ENCODE measurements at places on chromosomes 3 and 15. TPM values are rescaled to one million over a fixed set of nuclear protein-coding genes. Genes with fewer than 3 reads are reported as not detected.

FRMD4B gene
- total RNA-seq: 34.9 TPM

UCN2 gene
- not detected for total RNA-seq

MYRIP gene
- 2.4 TPM for total RNA-seq

C2CD4A gene
- not detected for total RNA-seq

PCSK6 gene
- total RNA-seq: 5.9 TPM

STAC gene
- total RNA-seq: 5.8 TPM

GOLGA8S gene
- total RNA-seq: 0.57 TPM

IGDCC3 gene
- total RNA-seq: not detected

MAGEL2 gene
- total RNA-seq: 0.51 TPM

ARRDC4 gene
- 18.6 TPM for total RNA-seq

USP19 gene
- 26.4 TPM for total RNA-seq

EXD1 gene
- not detected for total RNA-seq

ARGFX gene
- not detected for total RNA-seq

PARP6 gene
- 51.3 TPM for total RNA-seq

SOX2 gene
- 0.38 TPM for total RNA-seq

GOLGA8A gene
- 43.3 TPM for total RNA-seq

LCTL gene
- not detected for total RNA-seq

TNFSF10 gene
- total RNA-seq: 25.8 TPM

RBM5 gene
- total RNA-seq: 245 TPM

CISH gene
- 17.1 TPM for total RNA-seq

CAMK1 gene
- total RNA-seq: 57.0 TPM

FAM81A gene
- total RNA-seq: 0.16 TPM

MRPS11 gene
- total RNA-seq: 33.0 TPM

MASP1 gene
- total RNA-seq: 1.5 TPM

TGM5 gene
- total RNA-seq: 0.22 TPM

STX19 gene
- total RNA-seq: not detected

ACKR4 gene
- total RNA-seq: 18.3 TPM
